Stimulated activated CD4-positive, alpha-beta T cell treated with anti-CD3 and anti-CD28 coated beads, TNF-alpha, amount 100 ng/mL, for 4 hours (primary cell): ENCODE measurements at places on chromosomes 12 and 14.
A peak's percentile ranks its signal among the peaks of the same experiment; 100 is the strongest.

DNA sequence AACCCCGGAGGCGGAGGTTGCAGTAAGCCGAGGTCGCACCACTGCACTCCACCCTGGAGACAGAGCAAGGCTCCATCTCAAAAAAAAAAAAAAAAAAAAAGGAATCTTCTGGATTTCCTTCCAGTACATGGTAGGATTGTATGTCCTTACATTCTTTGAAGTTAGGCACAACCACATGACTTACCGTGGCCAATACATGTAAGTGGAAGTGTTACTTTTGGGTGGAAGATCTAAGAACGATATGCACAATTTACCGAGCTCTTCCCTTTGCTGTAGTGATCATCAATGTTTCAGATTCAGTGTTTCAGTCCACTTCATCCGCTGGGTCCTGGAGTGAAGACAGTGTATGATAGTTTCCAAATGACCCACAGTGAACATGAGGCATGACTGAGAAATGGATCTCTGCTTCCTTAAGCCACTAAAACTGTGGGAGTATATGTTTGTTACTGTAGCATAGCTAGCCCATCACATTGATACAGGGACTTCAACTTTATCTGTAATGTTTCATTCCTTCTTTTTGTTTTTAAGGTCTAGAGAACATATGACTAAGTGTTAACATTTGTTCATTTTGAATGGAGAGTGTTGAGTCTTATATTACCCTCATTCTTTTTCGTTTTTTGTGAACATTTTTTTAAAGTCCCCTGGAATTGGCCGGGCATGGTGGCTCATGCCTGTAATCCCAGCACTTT, 18.5 kb upstream of the NINJ2 start:
- DNase-seq = no peak

- DNase-seq = peak; percentile 17
Observed at GRCh38 chr12:2691006-2691344, 103.8 kb upstream of the FKBP4 start.

GRCh38 chr12:28172434-28173030, 17.7 kb upstream of the CCDC91 start:
- DNase-seq = no peak

- DNase-seq = no peak
Observed at GRCh38 chr12:113006641-113007040, 28.3 kb downstream of the OAS2 start.

- no peak for DNase-seq
Observed at GRCh38 chr14:64645220-64645892, 58.9 kb upstream of the PLEKHG3 start.

GRCh38 chr14:70292716-70293115, 66.8 kb downstream of the COX16 start:
- no peak for DNase-seq

DNA sequence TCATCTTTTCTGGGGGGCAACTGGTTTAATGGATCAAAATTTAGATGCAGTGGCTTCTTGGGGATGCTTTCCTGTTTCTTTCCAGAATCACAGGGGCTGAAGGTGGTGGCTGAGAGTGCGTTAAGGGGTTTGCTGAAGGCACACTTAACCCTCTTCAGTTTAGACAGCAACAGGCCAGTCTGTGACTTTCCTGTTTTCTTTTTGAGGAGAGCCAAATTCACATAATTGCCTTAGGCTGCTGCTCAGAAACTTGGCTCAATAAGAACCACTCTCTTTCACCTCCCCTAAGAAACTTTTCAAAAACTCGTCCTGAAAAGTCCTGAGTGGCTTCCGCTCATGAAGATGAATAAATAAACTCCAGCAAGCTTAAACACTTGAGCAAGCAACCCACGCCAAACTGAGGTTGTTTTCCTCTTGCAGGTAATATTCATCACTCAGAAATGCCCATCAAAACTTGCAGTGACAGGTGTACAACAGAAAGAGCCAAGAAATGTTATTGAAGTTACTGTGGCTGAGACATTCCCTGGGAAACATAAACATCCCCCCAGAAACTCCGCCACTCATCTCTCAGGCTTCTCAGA, 510.4 kb downstream of the TMEM132D start:
- no peak for DNase-seq

- no peak for DNase-seq
Observed at GRCh38 chr12:1758887-1759286, 61.5 kb upstream of the LRTM2 start.
